ENCODE measurements at places on chromosomes 5 and 9.

GRCh38 chr9:90737742-90738141 lies 63.9 kb upstream of the SYK start:
- no peak for DNase-seq

DNA sequence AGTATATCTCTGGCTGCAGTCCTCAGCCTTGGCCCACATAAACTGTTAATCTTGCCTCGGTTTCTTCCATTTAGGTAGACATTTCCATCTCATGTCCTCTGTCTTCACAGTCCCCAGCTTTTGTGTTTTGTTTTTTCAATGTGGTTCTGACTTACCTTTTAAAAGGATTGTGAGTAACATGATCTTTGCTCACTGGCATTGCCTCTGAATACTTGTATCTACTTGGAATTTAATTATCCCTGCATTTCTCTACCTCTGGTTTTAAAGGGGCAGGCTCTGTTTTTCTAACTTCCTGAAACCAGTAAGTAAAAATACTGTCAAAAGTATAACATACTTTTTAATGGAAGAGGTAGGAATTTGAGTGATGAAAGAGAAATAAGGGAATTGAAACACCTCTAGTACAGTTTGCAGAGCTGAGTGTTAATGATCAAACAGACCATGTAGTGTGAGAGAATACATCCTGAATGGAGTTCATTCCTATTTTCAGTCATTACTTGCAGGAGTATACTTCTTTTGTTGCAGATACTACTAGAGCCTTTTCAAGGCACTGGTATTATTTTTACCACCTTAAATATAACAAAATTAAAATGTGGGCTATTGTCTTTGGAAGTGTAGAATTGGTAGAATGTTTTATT lies 62.6 kb downstream of the MTREX start:
- no peak for DNase-seq

GRCh38 chr9:113446323-113446740 lies 17.2 kb upstream of the RGS3 start:
- peak; percentile 41 for DNase-seq

DNA sequence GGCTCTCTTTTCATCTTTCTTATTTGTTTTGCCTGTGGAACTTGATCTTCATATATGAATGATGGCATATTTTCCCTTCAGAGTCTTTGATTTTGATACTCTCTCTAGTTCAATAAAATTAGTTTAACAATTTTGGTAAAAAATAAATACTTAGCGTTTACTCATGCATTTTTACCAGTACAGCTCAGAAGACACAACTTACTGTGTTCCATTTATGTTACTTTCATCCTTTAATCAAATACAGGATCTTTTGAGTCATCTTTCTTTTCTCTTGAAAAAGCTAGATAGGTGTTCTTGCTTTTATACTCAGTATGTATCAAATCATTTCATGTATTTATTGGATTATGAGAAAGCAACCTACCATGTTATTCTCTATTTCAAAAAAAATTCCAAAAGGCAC lies 47.1 kb upstream of the RICTOR start:
- DNase-seq = no peak

DNA sequence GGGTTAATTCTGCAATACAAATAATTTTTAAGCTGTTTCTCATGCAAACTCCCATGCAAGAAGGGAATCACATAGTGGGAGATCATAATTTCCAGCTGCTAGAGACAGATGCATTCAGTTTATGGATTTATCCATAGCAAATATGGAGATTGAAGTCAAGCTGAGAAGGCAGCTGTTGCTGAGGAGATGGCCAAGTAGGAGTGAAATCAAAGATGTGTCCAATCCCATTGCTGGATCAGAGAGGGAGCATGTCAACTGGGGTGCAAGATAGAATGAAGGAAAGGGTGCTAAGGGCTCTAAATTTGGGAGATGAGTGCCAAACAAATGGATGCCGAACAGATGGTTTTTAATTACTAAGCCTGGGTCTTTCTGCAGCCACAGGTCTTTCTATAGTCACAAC lies 504.5 kb downstream of the NFIB start:
- DNase-seq = no peak

- DNase-seq = peak; percentile 89
These were observed 16.9 kb downstream of the RAD1 start for GRCh38 chr5:34898258-34898895.

- no peak for DNase-seq
These were observed 32.0 kb upstream of the ITGA2 start for GRCh38 chr5:52956915-52957747.

DNA sequence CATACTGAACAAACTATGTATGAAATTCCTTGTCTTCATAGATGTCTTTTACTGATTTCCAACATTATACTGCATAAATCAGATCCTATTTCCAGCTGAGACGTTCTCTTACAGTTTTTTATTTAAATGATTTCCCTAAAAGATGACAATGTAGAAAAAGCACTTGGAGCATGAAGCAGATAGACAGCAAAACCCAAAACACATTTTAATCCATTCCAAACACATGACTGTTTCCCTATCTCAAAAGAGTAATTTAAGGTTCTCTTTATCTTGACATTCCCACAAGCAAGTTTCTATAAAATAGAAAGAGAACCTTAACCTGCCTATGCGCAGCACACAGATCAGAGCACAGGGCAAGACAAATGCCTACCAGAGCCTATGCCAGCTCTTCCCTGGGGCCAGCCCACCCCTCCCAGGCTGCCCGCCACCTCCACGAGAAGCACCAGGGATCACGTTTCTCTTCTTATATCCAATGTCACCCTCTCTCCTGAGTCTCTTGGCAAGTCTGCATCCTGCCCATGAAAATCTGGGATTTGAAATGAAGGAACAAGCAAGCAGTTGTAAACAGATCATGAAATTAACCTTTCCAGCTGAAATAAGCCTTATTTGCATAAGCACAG lies 52.4 kb downstream of the RETREG1 start:
- no peak for DNase-seq
